ENCODE measurements at places on chromosomes 12 and 14.

DNA sequence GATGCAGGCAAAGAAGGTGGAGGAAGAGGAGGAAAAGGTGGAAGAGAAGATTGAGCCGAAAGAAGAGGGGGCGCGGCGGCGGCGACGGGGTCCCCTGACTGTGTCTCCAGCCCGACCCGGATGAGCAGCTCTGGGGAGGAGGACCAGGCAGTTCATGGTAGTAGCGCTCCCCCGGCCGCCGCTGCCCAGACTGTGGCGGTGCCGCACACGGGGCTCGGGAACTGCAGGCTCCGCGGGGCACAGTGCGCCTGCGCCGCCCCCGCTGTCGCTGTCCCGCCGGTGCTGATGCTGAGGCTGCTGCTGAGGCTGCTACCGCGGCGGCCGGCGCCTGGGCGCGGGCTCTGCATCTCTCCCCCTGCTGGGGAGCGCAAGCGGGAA lies at the start of gene KCNH5:
KCNH5 (minus strand) TSS at position 225 of the 378 bp plus-strand sequence. CDS start 272 bp downstream, outside the sequence.
- peak; percentile 13 for DNase-seq

DNA sequence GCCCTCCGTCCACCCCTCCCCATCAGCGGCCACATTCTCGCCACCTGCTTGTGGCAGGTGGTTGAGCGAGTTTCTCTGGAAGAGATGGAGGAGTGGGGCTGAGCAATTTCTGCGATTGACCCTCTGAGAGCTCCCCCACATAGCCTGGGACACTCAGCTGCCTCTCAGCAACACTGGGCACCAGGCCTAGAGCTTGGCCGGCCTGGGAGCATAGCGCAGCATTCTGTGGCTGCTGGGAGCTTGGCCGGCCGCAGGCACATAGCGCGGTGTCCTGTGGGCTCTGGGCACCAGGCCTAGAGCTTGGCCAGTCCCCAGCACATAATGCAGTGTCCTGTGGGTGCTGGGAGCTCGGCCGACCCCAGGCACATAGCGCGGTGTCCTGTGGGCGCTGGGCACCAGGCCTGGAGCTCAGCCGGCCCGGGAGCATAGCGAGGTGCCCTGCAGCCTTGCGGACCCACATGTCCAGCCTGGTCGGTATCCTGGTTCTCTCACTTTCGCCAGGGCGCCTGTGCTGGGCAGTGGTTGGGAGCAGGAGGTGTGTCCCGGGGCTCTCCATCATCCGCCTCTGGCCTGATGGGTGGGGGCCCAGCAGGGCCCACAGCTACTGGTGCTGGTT lies 43.8 kb downstream of the LRCOL1 start:
- peak; percentile 80 for DNase-seq

DNA sequence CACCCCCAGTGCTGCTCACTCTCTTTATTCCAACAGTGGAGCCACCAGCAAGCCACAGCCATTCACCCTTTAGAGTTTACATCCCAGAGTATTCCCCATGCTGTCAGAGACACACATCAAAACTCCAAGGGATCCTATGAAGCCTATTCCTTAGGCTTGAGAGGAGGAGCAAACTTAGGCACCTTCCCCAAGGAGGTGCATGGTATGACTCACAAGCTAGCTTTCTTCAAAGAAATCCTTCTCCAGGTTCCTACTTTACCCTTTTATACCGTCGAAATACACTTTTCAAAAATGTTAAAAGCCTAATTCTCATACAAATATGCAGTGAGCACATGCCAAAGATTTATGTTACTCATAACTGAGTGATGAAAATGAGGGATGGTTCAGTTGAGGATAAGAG lies 175.4 kb downstream of the ETNK1 start:
- DNase-seq, result no peak

DNA sequence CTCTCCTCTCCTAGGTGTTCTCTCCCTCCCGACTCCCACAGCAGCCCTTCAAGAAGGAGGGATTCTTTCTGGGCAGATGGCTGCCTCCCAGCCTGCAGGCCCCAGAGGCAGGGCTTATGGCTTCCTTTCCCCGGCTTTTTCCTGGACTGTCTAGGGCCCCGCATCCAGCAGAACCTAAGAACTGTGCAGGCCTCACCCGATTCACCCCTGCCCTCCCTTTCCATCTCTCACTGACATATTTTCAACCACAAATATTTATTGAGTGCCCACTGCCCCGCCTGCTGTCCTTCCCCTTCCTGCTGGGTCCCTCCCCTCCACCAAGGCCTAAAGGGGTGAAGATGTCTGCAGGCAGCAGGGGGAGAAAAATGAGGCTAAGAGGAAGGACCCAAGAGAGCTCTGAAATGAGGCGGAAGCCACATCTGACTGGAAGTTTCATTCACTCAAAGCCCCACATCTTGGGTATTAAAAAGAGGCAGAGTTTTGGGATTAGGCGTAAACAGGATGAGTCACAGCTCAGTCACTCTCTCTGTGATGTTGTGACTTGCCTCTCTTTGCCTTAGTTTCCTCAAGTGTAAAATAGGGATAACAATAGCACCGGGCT lies 2.9 kb downstream of the SCNN1A start:
- DNase-seq, result no peak

DNA sequence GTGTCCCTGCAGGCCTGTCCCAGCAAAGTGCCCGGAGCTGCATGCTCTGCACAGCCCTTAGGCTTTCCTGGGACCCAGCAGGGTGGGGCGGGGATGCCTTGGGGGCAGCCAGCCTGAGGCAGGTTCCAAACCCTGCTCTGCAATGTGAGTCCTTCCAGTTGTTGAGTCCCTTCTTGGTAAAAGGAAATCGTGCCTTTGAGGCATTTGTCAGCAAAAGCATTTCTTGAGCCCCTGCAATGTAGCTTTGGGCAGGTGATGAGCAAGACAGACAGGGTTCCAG lies 38.1 kb upstream of the TRAF3 start:
- DNase-seq, result no peak

All from cerebellar cortex (tissue), 1 donor.